CD4-positive, CD25-positive, alpha-beta regulatory T cell (primary cell): ENCODE measurements at places on chromosomes 3 and 15. TPM values are rescaled to one million over a fixed set of nuclear protein-coding genes. Genes with fewer than 3 reads are reported as not detected.

The ACY1 gene
- polyA plus RNA-seq, result 11.8 TPM

The UROC1 gene
- not detected for polyA plus RNA-seq

The CPNE4 gene
- polyA plus RNA-seq, result not detected

The ENTPD3 gene
- not detected for polyA plus RNA-seq

The TRA2B gene
- 187 TPM for polyA plus RNA-seq

The IMPG2 gene
- polyA plus RNA-seq, result not detected

The CDC25A gene
- 0.13 TPM for polyA plus RNA-seq

The TERB2 gene
- not detected for polyA plus RNA-seq

The FETUB gene
- not detected for polyA plus RNA-seq

The TUSC7 gene
- polyA plus RNA-seq, result not detected

The UQCRC1 gene
- 227 TPM for polyA plus RNA-seq

The GP9 gene
- polyA plus RNA-seq, result not detected

The GOLGA8S gene
- polyA plus RNA-seq, result not detected

The WWTR1 gene
- polyA plus RNA-seq, result 1.9 TPM

The TMEM212 gene
- polyA plus RNA-seq, result not detected

The TSC22D2 gene
- polyA plus RNA-seq, result 6.3 TPM
